Suppressor macrophage treated with lipopolysaccharide for 1 hour (primary cell): ENCODE measurements at places on chromosomes 3 and 15.

GRCh38 chr3:69273896-69274295 lies 112.0 kb downstream of the FRMD4B start:
- DNase-seq, result no peak

- peak; percentile 63 for DNase-seq
Observed at GRCh38 chr3:18630295-18630694, 205.2 kb upstream of the SATB1 start.

- DNase-seq, result no peak
Observed at GRCh38 chr3:157104928-157105652, 54.9 kb downstream of the CCNL1 start.

- DNase-seq, result no peak
Observed at GRCh38 chr3:30786365-30786764, 108.1 kb downstream of the GADL1 start.

GRCh38 chr3:194654443-194654842 lies 17.5 kb downstream of the LSG1 start:
- peak; percentile 16 for DNase-seq

DNA sequence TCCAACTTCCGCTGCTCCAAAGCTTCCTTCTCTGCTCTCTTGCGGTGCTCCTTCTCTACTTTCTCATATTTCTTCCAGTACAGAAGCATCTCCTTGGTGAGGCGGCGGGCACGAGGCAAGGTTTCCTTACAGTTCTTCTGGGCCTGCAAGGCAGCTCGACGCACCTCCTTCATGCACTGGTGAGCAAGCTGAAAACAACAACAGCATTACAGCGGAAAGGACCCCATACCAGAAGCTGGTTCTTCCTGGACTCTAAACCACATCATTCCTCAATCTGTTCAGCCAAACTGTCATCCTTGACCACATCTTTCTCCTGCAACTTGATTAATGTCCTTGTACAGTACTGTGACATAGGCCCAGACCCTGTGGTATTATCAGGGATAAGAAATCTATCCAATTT lies 36.4 kb downstream of the INO80 start:
- DNase-seq, result no peak

DNA sequence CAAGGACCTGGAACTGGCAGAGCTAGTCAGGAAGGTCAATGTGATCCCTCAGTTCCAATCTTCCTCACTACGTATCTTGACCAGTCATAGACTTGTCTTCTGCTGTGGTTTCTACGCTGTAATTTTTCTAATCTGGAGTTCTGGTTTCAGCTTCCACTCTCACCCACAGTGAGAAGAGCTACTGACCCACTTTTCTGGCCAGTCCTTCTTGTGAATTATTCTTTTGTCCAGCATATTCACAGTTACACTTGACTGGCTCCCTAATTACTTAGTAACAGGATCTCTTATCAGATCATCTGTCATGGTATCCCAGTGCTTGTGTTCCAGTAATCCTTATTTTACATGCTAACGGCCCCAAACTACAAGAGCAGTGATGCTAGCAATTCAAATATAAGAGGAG lies 72.4 kb upstream of the MME start:
- DNase-seq, result no peak

DNA sequence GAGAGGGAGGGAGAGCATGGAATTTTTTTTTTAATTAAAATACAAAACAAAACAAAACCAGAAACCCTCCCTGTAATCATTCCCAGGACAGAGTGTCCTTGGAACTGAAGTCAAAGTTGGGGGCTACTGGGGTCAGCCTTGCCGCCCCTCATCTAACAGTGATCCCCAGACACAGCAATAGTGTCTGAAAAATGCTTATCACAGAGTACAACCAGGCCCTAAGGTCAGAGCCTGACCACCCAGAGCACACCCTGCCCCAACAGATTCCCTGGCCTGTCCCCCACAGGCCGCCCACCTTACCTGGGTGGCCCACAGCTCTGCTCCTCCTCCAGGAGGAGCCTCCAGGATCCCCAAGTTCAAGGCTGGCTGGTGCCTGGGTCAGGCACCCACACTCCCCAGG lies 101.6 kb upstream of the LINGO1 start:
- DNase-seq, result no peak

- peak; percentile 86 for DNase-seq
Observed at GRCh38 chr15:81296673-81297072, 27.3 kb downstream of the STARD5 start.

DNA sequence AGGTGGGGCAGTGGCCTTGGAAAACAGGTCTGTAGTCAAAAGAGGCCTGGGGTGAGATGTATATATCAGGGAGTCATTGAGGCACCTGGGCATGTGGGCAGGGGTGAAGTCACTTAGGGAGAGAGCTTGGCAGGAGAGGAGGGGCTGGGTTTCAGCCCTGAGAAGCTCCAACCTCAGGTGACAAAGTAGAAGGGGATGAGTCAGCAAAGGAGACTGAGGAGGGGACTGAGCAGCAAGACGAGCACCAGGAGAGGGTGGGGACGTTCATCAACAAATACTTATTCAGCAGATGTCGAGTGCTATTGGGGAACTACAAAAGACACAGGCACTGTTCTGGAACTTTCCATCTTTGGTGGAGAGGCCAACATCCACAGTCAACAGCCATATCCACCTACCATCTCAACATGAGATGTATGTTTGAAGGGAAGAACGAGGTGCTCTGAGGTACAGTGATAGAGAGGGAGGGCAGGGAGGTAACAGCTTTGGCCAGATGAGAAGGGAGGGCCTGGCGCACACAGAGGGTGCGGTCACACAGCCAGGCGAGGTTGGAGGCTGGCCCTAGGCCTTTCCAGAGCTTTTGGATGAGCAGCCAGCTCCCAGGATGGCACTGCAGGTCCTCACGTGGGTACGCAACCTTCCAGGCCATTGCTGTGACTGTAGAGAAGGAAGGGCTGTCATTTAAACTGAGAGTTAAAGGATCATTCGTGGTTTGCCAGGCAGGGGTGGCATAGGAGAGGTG lies 45.7 kb downstream of the GLDN start:
- no peak for DNase-seq

DNA sequence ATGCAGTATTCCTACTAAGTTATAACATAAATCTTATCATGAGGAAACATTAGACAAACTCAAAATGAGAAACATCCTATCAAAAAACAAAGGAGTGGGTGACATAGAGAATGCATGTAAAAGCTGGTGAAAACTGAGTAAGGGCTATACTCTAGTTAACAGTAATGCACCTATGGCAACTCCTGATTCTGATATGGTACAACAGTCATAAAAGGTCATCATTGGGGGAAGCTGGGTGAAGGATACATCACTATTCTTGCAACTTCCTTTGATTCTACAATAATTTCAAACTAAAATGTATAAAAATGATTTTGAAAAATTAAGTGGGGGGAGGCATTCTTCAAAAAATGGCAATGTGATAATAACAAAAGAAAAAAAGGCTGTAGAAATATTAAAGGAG lies 6.8 kb downstream of the PIK3R4 start:
- no peak for DNase-seq

DNA sequence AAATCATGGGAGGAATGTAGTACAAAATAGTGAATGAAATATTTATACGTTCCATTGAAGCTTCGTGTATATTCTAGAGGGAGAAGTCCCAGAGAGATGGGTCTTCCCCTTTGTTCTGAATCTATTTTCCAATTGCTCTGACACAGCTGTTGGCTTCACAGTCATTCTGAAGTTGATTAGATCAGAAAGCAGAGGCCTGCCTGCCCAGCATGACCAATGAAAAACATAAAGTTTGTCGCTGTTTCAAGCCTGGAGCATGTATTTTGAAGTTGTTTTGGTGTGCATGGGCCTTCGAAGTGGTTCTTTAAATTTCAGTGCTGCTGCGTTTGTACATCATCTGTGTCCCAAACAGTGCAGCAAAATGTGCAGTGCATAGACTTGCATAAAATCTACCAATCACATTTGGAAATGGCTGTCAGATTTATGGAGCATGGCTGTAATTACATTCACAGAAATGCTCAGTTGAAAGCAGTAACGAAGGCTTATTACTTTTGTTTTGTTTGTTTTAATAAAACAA lies 31.0 kb upstream of the RBMS3 start:
- DNase-seq, result no peak

- DNase-seq, result no peak
Observed at GRCh38 chr3:111590143-111590491, 5.0 kb downstream of the ZBED2 start.

DNA sequence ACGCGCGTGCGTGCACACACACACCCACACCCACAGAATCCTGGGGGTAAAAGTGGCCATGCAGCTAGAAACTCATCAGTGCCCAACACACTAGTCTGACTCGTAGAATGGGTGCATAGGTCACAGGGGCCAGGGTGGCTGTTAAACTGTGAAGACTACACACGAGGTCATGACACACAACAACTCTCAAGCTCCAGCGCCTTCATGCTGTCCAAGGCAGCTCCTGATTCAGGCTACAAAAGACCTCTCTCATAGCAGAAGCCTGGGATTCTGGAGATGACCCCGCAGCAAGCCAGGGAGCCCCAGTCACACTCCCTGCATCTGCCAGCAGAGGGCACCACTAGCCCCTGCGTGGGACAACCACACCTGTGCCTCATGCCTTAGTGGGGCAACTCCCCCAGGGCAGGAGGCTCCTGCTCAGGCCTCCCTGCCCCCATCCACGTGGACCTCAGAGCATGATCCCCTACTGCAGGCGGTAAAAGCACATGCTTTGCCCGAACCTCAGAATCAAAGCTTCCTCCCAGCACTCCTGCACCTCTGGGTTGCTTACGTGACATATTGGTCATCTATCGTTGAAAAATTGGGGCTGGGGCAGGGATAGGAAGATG lies 93.1 kb downstream of the LRIG1 start:
- peak; percentile 57 for DNase-seq

DNA sequence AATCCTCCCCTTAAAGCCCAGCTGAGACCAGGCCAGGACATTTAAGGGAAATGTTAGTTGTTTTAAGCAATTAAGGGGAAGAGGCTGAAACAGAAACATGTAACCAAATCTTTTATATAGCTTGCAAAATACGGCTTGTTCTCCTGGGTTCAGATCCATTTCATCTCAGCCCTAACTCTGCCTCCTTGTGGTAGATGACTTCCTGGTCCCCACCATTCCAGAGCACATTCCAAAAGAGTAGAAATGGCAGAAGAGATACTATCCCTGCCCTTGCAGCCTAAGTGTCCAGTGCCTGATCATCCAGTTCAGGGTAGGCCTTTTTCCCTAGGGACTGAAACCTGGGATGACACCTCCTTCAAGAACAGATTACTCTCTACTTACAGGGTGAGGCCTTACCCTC lies 266.2 kb upstream of the VEPH1 start:
- no peak for DNase-seq

DNA sequence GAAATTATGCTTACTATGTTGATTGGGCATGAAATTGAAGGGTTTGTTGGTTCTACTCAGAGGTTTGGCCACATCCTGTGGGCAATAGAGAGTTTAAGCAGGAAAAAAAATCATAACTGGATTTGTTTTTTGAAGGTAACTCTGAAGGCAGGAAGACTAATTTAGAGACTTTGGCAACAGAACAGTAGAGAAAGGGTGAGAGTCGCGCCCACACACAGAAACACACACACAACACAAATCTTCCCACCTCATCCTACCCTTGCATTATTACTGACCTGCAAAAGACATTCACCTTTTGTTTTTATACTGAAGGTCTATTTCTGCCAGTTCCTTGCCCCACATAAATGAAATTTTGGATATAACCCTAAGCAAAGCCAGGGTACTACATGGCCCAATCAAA lies 270.6 kb downstream of the TBL1XR1 start:
- no peak for DNase-seq

- DNase-seq, result peak; percentile 54
Observed at GRCh38 chr3:100260081-100260684, 609 bp upstream of the TBC1D23 start.

DNA sequence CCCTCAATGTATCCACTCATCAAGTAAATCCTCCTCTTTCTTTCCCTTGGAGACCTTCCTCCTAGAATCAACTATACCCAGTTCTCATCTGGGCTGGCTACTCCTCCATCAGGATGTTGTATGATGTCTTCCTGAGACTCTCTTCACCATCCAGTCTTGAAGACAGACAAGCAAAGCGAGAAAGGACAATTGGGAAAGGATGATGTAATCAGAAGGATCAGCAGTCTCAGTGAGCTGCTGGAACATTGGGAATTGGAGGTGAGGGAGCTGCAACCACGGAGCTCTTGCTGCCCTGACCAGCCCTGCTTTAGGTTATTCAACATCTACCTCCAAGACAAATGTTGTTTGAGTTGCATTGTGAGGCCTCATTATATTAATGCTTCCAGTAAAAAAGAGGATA lies 48.0 kb upstream of the UBP1 start:
- DNase-seq, result no peak

- DNase-seq, result no peak
Observed at GRCh38 chr3:189962466-189962865, 158.2 kb downstream of the P3H2 start.

GRCh38 chr15:93855181-93855826 lies 376.1 kb upstream of the MCTP2 start:
- no peak for DNase-seq

DNA sequence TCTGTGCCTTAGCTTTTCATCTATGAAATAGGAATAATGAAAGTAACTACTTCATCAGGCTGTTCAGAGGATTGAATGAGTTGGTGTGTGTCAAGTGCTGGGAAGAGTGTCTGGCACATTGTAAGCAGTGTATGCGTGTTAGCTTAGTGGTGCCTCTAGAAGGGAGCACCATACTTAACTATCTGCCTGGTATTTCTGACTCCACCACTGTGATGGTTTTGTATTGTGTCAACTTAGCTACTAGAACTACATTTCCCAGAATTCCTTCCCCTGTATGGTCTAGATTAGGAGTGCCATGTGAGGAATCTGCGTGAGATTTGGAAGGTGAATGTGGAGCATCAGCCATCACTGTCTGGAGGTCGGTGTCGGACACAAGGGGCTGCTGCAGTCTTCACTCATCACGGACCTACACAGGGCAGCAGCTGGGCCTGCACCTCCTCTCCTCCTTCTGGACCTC lies 115.4 kb upstream of the GALNT15 start:
- no peak for DNase-seq

GRCh38 chr15:20348900-20349773 lies 192.5 kb downstream of the GOLGA6L6 start:
- no peak for DNase-seq

DNA sequence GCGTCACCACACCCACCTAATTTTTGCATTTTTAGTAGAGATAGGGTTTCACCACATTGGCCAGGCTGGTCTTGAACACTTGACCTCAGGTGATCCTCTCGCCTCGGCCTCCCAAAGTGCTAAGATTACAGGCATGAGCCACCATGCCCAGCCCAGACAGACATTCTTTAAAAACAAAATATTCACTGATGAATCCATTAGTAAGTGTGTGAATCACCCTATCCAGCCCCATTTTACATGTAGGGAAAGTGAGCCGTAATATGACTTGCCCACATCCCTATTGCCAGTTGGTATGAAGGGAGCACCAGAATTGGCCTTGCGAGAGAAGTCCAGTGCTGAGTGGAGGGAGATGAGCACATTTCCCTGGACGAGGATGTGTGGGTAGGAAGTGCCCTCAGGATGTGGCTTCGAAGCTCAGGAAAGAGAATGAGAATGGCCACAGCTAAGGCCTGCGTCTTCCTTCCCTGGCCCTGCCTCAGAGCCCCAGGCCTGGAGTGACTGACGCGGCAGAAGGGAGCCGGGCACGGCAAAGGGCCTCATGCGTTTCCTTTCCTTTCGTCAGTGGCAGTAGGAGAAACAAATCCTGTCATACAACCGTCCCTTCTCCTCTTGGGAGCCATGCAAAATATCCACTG lies 28.3 kb upstream of the ETV5 start:
- no peak for DNase-seq
